ENCODE measurements at places on chromosomes 7 and 10.

- no peak for DNase-seq
Observed at GRCh38 chr7:98619450-98620321, 2.6 kb downstream of the NPTX2 start.

- no peak for DNase-seq
Observed at GRCh38 chr10:48206482-48207250, 67.8 kb downstream of the FRMPD2 start.

GRCh38 chr10:14325325-14325955 is 5.3 kb downstream of the FRMD4A start:
- DNase-seq = peak; percentile 36

DNA sequence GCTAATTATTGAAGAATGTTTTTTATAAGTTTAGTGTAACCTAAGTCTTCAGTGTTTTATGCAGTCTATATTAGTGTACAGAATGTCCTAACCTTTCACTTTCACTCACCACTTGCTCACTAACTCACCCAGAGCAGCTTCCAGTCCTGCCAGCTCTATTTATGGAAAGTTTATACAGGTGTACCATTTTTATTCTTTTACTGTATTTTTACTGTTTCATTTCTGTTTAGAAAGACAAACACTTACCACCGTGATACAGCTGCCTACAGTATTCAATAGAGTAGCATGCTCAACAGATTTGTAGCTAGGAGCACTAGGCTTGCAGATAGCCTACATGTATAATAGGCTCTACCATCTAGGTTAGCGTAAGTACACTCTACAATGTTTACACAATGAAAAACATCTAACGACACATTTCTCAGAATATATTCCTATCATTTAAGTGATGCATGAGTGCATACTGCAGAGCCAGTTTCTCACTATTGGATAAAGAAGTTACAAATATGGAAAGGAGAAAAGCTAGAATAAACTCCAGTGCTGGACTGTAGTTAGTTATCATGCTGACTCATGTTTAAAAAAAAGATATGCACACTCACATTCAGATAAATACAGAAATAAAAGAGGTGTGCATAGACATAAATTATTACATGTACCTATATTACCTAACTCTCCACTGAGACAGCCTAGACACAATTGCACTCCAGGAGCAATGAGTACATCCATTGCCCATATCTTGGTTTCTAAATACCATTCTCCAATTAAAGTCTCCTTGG is 30.4 kb downstream of the STEAP1B start:
- no peak for DNase-seq

DNA sequence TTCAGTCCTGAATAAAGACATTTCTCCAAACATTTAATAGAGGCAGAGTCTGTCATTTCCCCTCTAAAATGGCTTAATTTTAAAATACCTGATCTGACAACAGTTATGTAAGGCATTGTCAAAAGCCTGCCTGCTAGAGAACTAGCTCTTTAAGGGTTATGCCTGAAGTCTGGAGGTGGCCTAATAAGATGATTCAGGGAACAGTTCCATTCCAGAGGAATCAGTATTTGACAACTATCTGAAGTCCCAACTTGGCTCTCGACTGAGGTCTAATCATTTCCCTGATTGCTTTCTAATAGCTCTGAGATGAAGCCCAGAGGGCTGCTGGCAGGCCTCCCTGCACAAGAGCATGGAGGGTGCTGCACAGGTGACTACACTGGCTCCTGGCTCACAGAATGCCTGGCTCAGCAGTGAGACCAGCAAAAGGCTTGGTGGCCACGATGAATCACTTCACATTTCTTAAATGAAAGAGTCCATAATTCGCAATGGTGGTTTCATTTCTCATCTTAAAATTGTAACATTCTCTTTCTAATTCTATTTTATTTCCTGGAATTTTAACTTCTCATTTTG is 509.6 kb upstream of the POM121L12 start:
- DNase-seq = no peak

- DNase-seq = no peak
Observed at GRCh38 chr10:27714349-27714748, 31.3 kb downstream of the MKX start.

DNA sequence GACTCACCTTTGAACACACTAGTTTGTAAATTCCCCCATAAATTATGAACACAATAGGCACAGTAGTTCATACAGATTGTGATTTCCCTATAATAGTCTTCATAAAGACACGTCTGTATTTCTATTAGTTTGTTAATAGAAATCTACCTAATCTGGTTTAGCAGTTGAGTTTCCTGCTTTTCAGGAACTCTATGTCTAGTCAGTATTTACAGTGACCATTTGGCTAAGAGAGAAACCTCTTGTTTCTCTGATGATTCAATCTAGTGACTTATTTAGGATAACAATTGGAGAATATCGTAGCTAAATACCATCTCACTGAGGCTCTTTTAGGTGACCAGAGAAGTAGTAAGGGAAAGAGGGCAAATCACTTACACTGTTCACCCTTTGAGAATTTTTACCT is 5.9 kb upstream of the HERPUD2 start:
- DNase-seq = no peak

DNA sequence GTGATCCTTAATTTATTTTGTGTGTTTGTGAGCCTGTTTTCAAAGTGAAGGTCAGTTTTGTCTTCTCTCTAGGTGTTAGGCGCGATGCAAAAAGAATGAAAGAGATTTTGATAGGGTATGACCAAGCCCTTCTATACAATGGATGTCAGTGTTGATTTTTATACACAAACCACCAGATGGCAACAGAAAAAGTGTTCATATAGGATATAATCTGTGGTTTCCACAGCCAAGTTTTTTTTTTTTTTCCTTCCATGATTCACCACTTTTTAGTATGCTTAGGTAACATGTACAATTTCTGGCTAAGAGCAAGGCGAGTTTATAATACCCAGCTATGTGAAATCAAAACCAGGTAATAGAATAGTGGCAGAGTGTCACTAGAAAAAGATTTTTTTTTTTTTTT is 8.1 kb downstream of the SDK1 start:
- no peak for DNase-seq

GRCh38 chr10:80081026-80081425 is 2.6 kb downstream of the TMEM254 start:
- no peak for DNase-seq

DNA sequence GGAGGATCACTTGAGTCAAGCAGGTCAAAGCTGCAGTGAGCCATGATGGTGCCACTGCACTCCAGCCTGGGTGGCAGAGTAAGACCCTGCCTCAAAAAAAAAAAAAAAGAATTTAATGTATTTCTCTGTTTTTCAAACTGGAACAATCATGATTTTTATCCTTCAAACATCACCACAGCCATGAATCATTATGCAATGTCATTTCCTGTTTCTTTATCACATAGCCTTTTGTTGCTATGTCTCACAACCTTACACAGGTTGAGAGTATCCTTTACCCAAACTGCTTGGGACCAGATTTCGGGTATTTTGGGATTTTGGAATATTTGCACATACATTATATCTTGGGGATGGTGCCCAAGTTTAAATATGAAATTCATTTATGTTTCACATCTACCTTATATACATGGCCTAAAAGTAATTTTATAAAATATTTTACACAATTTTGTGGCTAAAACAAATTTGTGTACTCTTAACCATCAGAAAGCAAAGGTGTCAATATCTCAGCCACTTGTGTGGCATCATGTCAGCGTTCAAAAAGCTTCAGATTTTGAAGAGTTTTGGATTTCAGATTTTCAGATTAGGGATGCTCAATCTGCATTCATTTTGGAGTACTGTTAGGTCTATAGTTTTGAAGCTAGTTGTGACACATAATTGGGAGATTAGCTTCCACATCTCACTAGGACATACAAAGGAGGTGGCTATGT is 8.2 kb downstream of the NT5C3A start:
- DNase-seq = no peak

- no peak for DNase-seq
Observed at GRCh38 chr10:132939957-132940790, 2.2 kb downstream of the CFAP46 start.

DNA sequence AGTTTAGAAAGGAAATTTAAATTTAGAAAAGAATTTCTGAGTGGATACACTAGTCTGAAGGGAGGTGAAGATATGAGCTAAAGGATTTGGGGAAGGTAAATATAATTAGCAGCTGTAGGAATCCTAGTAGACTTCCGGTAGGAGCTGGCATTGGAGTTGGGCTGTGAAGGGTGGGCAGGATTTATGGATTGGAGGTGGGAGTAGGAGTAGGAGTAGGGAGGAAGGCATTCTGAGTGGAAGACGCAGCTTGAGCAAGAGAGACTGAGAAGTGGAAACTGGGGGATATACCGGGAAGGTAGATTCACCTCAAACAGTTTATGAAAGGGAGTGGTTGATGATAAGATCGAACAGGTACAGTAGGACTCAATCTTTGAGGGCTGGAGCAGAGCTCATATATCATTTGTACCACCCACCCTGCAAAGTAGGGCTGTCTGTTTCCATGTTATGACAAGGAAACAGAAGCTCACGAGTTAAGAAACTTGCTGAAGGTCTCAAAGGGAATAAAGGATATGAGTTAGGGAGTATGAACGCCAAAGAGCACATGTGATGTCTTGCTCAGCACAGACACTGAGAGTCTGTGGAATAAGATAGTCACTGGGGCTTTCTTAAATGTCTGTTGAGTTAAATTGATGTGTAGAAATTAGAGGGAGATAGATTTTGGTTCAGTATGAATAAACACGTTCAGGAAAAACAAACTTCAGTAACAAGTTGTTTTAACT is 81.6 kb downstream of the RPS24 start:
- DNase-seq = no peak

- no peak for DNase-seq
Observed at GRCh38 chr10:75355706-75356105, 45.9 kb downstream of the ZNF503 start.

GRCh38 chr10:93821051-93821772 is 63.5 kb downstream of the LGI1 start:
- DNase-seq = no peak

DNA sequence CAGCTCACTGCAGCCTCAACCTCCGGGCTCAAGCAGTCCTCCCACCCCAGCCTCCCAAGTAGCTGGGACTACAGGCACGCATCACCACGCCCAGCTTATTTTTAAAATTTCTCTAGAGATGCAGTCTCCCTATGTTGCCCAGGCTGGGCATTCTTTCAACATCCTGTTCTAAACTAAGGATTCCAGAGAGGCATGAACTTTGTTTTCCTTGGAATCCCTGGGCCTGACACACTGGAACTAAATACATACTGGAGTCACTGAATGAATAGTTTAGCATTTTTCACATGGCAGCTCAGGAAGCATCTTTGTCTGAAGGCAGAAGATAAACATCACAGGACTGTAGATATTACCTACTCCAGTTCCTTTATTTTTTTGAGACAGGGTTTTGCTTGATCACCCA is 108.7 kb downstream of the ITIH5 start:
- DNase-seq = no peak

GRCh38 chr10:126955934-126956711 is 50.9 kb downstream of the DOCK1 start:
- DNase-seq = no peak

- DNase-seq = no peak
Observed at GRCh38 chr10:3330663-3331062, 158.1 kb upstream of the PITRM1 start.

DNA sequence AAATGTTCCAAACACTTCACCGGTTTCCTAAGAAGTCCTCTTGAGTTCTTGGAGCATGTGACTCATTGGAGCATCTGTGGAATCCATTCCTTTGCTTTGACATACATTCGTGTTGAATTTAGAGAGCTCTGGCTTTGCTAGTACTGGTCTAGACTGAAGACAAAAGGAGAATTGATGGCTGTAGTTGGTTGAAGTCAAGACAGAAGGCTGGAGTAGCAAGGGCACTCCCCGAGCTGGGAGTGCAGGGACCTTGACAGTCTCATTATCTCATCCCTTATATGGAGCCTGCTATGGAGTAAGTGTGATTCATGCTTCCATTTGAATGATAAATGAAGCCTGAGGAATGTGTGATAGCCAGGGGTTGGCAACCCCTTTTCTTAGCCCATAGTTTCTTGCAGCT is 1249.1 kb downstream of the TYW1 start:
- no peak for DNase-seq

DNA sequence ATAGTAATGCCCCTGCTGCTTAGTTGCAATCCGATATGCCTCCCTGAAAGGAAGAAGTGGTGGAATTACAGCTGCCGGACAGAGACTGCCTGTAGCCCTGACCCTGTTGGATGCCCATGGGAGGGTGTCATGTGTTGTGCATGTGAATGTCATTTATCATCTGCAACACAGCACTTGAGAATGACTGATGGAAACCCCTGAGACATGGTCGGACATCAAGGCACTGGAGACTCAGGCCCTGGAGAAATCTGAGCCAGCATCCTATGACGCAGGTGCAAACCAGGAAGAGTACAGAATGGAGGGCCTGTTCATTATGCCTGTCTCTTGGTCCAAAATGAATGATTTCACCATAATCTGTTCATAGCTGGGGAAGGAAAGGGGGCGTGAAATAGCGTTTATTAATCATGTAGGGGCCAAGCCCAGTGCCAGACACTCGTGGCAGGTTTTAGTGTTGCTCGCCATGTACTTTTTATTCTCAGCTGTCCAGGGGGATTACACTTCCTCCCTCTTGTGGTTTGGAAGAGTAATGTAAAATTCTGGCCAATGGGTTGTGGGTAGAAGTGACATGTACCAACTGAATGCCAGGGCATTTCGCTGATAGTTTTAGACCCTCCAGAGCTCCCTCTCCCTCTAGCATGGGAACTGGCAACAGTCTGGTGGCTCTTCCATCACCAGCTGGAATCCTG is 23.0 kb upstream of the LEP start:
- no peak for DNase-seq

- DNase-seq = no peak
Observed at GRCh38 chr10:49140304-49141177, 6.7 kb upstream of the FAM170B start.

GRCh38 chr10:78597796-78598555 is 470.8 kb upstream of the ZMIZ1 start:
- DNase-seq = no peak

DNA sequence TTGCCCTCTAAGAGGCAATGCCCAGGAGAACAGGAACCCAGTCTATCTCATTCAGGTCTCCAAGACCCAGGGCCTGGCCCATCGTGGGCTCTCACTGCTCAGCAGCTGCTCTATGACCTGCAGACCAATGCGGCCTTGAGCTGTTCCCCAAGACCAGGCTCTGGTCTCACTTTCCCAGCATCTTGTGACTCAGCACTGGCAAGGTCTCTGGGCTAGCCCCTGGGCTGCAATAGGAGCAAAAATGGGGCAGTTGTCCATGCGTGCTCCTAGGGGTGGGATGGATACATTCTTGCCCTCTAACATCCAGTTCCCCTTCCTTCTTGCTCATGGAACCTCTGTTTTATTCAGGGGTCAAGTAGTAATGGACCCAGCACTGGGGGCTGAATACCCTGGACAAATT is 13.5 kb downstream of the GCK start:
- no peak for DNase-seq

GRCh38 chr10:59025981-59026765 is 150.3 kb upstream of the PHYHIPL start:
- no peak for DNase-seq

GRCh38 chr10:24128066-24128730 is 80.7 kb upstream of the KIAA1217 start:
- no peak for DNase-seq
